CD14-positive monocyte (primary cell): ENCODE measurements at places on chromosomes 6 and 20.

GRCh38 chr6:127710668-127711067 is 133.7 kb downstream of the C6orf58 start:
- H3K4me1 ChIP-seq, result no peaks in the 10 kb centered on the region
- H3K27me3 ChIP-seq, result no peaks in the 10 kb centered on the region
- no peak overlapping the region for H3K4me3 ChIP-seq

DNA sequence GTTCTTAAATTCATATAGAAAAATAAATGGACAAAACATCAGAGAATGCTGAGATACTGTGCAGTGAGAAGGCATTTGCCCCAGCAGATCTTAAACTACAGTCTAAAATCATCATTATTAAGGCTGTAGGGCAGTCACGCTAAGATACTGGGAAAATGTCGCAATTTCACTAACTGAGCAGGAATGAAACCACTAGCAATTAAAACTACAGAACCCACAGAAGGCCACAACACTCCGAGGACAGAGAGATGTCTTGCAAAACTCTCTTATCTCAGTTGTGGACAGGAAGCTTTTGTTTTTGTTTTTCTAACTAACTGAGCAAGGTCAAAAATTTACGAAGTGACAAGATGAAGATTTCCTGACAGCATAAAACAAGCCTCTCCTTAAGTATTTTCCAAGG is 18.2 kb downstream of the GNAS-AS1 start:
- H3K4me3 ChIP-seq, result no peak overlapping the region
- H3K27me3 ChIP-seq, result no peaks in the 10 kb centered on the region
- no peaks in the 10 kb centered on the region for H3K36me3 ChIP-seq
- DNase-seq, result no peak
- no peaks in the 10 kb centered on the region for H3K4me1 ChIP-seq

DNA sequence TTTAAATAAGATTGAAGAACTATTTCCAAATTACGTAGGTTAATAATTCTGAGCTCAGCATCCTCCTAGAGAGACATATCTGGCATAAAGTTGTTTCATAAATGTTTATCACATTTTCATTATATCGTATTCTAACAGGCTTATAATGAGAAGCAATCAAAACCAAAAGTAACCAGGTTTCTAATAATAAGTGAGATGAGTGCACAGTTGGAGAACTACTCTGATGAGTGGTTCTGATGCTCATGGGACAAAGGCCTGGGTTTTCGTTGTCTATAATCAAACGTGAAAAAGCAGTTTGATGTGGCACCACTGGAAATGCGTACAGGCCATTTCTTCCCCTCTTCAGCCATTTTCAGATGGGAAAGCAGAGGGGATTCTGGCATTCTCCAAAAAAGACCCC is 4.7 kb upstream of the SERPINB6 start:
- no peaks in the 10 kb centered on the region for H3K36me3 ChIP-seq
- no peak overlapping the region for H3K27ac ChIP-seq
- no peaks in the 10 kb centered on the region for H3K27me3 ChIP-seq
- H3K4me3 ChIP-seq, result no peak overlapping the region
- DNase-seq, result no peak

GRCh38 chr20:9492067-9492466 is 22.3 kb upstream of the LAMP5 start:
- H3K36me3 ChIP-seq, result no peaks in the 10 kb centered on the region
- H3K4me1 ChIP-seq, result peaks cover 52% of the 10 kb centered on the region
- H3K27ac ChIP-seq, result no peak overlapping the region
- H3K4me3 ChIP-seq, result no peak overlapping the region
- no peak for DNase-seq

DNA sequence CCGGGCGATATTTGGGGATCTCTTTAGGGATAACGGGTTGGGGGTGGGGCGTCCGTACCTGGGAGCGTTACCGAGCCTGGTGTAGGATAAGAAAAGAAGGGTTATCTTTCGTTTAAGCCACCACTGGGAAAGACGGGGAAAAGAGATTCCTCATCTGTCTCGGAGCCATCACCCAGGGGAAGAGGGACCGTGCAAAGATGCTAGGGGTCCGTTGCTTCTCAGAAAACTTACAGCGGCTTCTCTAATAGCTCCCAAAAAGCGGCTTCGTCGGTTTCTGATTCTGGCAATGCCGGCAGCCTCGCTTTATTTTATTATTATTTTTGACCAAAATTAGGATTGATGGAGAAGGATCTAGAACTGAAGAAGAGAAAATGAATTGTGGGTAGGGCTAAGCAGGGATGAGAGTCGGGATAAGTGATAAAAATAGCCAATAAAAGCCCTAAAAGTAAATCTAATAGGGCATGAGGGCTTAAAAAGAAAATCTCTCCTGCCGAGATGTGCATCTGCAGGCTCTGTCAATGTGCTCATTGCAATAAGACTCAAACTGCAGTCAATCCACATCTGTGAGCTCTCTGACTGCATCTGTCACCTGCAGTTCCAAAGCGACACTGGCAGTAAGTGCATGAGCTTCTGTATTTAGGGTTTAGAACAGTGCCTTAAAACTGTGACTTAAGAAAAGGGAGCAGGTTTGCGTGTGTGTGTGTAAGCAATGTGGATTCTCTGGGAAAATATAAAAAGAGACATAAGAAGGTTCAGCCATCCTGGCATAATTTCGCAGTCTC is 801 bp downstream of the TBPL1 start:
- H3K27ac ChIP-seq, result no peak overlapping the region
- DNase-seq, result no peak
- H3K27me3 ChIP-seq, result no peaks in the 10 kb centered on the region
- peak overlapping the region; percentile 64 for H3K4me3 ChIP-seq

GRCh38 chr6:130206479-130206878 is 16.3 kb downstream of the SAMD3 start:
- H3K36me3 ChIP-seq, result no peaks in the 10 kb centered on the region
- H3K4me1 ChIP-seq, result no peaks in the 10 kb centered on the region
- H3K4me3 ChIP-seq, result no peak overlapping the region

GRCh38 chr20:4795394-4795793 is 73.7 kb downstream of the PRND start:
- peaks cover 5% of the 10 kb centered on the region for H3K4me1 ChIP-seq
- H3K27me3 ChIP-seq, result no peaks in the 10 kb centered on the region
- peak; percentile 51 for DNase-seq
- H3K4me3 ChIP-seq, result no peak overlapping the region
- peaks cover 98% of the 10 kb centered on the region for H3K36me3 ChIP-seq
